ENCODE measurements at places on chromosomes 5 and 9.
A peak's percentile ranks its signal among the peaks of the same experiment; 100 is the strongest.

GRCh38 chr5:91219091-91219802 lies 163.9 kb downstream of the ARRDC3 start:
- DNase-seq = peak; percentile 61
- no peak overlapping the region for H3K4me3 ChIP-seq
- no peaks in the 10 kb centered on the region for H3K27me3 ChIP-seq
- no peaks in the 10 kb centered on the region for H3K36me3 ChIP-seq
- H3K4me1 ChIP-seq = peaks cover 4% of the 10 kb centered on the region
- H3K27ac ChIP-seq = no peak overlapping the region

DNA sequence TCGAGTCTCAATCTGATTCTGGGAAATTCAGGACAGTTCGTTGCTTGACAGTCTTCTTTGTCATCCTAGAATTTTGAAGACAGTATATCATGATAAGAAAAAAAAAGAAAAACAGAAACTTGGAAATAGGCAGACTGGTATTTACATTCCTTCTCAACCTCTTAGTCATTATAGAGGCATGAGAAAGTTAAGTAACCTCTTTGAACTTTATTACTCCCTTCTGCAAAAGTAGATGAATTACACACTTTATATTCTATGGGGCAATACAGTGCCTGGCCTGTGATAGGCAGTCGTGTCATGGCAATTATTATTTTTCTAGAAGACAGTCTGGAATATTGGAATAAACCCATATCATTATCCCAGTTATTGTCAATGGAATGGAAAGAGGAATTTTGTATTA lies 828.9 kb downstream of the TLR4 start:
- no peaks in the 10 kb centered on the region for H3K36me3 ChIP-seq
- H3K27ac ChIP-seq = no peak overlapping the region
- DNase-seq = no peak
- no peak overlapping the region for H3K4me3 ChIP-seq
- H3K4me1 ChIP-seq = no peaks in the 10 kb centered on the region
- no peaks in the 10 kb centered on the region for H3K27me3 ChIP-seq

DNA sequence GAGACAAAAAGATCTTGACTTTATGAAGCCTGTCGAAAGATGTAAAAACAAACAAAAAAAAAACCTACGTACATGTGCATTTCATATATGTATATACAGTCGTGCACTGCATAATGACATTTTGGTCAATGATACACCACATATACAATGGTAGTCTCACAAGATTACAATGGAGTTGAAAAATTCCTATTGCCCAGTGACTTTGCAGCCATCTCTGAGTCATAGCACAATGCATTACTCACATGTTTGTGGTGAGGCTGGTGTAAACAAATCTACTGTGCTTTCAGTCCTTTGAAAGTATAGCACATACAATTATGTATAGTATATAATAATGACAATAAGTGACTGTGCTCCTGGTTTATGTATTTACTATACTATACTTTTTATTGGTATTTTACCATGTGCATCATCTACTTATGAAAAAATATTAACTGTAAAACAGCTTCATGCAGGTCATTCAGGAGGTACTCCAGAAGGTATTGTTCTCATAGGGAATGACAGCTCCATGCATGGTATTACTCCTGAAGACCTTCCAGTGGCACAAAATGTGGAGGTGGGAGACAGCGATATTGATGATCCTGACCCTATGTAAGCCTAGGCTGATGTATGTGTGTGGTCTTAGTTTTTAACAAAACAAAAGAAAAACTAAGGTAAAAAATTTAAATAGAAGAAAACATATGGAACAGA lies 73.7 kb upstream of the FST start:
- no peak overlapping the region for H3K4me3 ChIP-seq
- DNase-seq = no peak
- H3K27me3 ChIP-seq = no peaks in the 10 kb centered on the region
- H3K36me3 ChIP-seq = no peaks in the 10 kb centered on the region
- no peak overlapping the region for H3K27ac ChIP-seq

GRCh38 chr9:136306211-136307208 lies 2.6 kb upstream of the CCDC187 start:
- peaks cover 3% of the 10 kb centered on the region for H3K4me1 ChIP-seq
- no peaks in the 10 kb centered on the region for H3K36me3 ChIP-seq
- no peak for DNase-seq
- H3K4me3 ChIP-seq = no peak overlapping the region
- H3K27me3 ChIP-seq = no peaks in the 10 kb centered on the region
- no peak overlapping the region for H3K27ac ChIP-seq

- no peak for DNase-seq
- H3K27me3 ChIP-seq = no peaks in the 10 kb centered on the region
- no peak overlapping the region for H3K4me3 ChIP-seq
Observed at GRCh38 chr9:108876425-108876824, 14.4 kb downstream of the ACTL7A start.

- H3K36me3 ChIP-seq = no peaks in the 10 kb centered on the region
- H3K4me3 ChIP-seq = no peak overlapping the region
- H3K4me1 ChIP-seq = peaks cover 5% of the 10 kb centered on the region
- no peak overlapping the region for H3K27ac ChIP-seq
- no peak for DNase-seq
- H3K27me3 ChIP-seq = no peaks in the 10 kb centered on the region
Observed at GRCh38 chr9:35951736-35952135, 6.2 kb downstream of the OR2S2 start.

Measured in colonic mucosa (tissue), 4 donors.